ENCODE measurements at places on chromosomes 1 and 21.

- DNase-seq: no peak
These were observed 18.6 kb downstream of the TAL1 start for GRCh38 chr1:47213230-47213963.

- no peak for DNase-seq
These were observed 14.4 kb upstream of the NOS1AP start for GRCh38 chr1:162055062-162055461.

DNA sequence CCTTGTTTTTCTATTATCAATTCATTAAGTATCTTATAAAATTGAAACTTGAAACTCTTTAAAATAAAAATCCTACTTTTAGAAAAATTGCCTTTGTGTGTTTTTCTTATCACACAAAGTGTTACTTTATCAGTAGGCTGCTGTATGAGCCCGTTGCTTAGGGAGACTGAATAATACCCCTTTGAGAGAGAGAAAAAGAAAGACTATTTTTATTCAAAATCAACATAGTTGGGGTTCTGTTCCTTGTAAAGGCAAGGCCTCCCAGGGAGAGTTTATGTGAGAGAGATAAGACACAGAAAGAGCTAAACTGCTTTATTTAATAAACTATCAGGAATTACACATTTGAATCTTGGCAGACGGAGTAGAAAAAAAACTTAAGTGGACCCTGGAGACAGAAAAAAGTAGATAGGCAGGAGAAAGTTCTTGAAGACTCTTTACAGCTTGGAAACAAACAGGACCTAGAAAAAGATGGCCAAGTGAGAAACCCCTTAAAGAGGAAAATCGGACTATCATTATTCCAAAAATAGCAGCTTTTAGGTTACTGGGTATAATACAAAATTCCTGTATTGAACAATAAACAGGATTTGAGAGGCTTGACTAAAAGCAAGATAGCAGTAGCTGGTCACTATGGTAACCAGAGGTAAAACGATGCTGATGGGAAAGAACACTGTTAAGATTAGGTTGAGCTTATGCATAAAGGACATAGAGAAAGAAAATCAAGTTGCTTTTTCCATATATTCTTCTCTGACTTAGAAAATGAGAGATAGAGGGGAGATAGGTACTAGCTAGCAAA lies 170.9 kb downstream of the LRRC7 start:
- no peak for DNase-seq

DNA sequence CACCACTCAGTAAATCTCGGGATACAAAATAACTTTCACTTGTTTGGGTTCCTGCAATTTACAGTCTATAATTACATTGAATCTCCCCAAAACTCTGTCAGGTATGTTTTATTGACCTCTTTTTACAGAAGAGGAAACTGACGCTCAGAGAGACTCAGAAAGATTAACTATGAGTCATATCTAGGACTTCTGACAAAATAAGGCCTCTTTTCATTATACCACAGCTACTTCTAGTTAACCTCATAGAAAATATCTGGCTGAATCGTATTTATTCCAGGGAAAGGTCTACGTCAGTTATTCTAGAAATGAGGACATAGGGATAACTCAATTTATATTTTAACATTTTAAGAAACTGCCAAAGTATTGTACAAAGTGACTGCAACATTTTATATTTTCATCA lies 211.1 kb upstream of the FAM78B start:
- no peak for DNase-seq

GRCh38 chr1:1758059-1758621 lies 20.1 kb downstream of the NADK start:
- no peak for DNase-seq

- no peak for DNase-seq
These were observed 421.9 kb downstream of the DISC1 start for GRCh38 chr1:232048481-232048880.

DNA sequence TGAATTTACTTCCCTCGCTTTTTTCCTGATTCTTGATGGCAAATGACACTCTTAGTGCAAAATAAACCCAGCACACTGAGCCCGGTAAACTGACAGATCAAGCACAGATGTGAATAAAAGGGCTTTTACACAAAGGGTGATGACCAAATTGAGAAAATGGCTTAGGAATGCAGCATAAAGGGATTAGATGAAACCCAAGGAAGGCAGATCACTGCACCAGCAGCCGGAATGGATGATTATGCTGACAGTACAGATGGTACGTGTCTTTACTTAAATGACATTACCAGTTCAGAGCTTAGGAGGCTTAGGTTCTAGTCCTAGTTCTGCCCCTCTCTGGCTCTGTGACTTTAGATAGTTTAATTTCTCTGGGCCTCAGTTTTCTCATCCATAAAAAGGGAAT lies 12.0 kb downstream of the PKP1 start:
- DNase-seq: no peak

- no peak for DNase-seq
These were observed 630.4 kb downstream of the PTPRC start for GRCh38 chr1:199269241-199269640.

DNA sequence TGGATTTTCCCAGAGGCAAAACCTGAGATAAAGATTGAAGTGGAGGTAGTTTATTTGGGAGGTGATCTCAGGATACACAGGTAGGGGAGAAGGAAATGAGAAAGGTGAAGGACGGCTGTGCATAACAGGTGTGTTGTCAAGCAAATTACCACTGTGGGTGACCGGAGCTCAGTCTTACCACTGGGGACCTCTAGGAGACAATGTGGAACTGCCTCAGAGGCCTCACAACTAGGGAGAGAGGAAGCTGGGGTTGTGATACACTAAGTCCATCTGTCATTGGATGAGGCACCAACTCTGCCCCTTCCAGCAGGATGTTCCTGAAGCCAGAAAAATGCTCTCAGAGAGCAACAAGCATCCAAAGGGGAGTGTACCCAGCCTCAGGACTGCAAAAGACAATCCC lies 32.6 kb downstream of the GRIK3 start:
- DNase-seq: no peak

DNA sequence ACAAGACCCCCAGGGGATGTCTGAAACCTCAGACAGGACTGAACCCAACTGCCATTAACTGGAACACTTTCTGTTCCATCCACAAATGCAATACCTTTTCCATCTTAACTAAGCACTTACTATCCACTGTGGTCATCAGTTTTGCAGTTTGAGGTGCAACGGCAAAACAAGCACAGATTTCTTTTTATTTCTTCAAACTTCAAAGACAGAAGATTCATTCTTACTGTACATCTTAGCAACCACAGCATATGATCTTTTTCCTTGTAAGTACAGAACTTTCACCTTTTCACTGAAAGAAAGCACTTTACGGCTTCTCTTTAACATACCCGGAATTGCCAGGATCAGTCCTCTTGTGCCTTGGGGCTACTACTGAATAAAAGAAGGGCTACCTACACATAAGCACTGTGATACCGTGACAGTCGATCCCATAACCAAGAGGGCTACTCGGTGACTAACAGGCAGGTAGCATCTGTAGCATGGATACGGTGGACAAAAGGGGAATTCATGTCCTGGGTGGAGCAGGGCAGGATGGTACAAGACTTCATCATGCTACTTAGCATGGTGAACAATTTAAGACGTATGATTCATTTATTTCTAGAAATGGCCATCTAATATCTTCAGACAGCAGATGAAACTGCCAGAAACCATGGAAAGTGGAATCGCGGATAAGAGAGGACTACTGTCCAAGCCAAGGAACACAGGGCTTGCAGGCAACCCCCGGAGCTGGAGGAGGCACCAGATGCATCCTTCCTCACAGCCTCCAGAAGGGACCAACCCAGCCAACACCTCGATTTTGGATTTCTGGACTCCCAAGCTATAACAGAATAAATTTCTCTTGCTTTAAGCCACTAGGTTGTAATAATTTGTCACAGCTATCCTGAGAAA lies 18.4 kb downstream of the ERG start:
- DNase-seq: no peak

GRCh38 chr1:59278780-59279354 lies 18.0 kb upstream of the FGGY start:
- DNase-seq: no peak

DNA sequence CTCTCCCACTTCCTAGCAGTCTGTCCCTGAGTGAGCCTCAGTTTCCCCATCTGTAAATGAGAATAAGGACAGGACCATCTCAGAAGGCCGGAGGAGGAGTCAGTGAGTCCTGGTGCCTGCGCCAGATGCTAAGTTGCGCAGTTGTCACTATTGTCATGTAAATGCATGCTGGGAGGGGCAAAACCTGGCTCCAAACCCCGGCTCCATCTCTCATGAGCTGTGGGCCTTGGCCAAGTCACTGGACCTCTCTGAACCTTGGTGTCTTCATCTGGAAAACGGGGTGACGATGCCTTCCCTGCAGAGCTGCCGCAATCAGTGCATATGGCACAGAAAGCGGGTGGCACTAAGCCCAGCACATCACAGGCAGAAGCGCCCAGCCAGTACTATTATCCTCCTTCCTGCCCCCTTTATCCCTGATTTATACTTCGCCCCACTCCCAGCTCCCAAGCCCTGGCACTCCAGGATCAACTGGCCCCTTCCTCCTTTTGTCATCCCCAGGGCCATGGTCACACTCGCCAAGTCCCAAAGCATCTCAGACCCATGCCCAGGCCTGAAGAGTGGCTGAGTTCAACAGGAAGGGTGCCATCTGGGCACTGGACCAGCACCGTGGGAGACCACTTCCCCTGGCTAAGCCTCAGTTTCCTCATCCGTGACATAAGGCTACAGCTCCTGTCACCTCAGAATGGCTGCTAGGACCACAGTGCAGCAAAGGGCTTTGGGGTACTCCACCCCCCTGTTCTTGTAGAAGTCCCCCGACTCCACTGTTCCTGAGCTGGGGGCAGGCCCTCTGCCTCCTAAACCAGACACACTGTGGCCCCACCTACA lies 4.3 kb upstream of the PLEKHG5 start:
- DNase-seq: no peak

- no peak for DNase-seq
These were observed 51.0 kb downstream of the PGBD5 start for GRCh38 chr1:230375147-230375546.

GRCh38 chr1:247077876-247078257 lies 744 bp downstream of the ZNF670 start:
- DNase-seq: peak; percentile 1

DNA sequence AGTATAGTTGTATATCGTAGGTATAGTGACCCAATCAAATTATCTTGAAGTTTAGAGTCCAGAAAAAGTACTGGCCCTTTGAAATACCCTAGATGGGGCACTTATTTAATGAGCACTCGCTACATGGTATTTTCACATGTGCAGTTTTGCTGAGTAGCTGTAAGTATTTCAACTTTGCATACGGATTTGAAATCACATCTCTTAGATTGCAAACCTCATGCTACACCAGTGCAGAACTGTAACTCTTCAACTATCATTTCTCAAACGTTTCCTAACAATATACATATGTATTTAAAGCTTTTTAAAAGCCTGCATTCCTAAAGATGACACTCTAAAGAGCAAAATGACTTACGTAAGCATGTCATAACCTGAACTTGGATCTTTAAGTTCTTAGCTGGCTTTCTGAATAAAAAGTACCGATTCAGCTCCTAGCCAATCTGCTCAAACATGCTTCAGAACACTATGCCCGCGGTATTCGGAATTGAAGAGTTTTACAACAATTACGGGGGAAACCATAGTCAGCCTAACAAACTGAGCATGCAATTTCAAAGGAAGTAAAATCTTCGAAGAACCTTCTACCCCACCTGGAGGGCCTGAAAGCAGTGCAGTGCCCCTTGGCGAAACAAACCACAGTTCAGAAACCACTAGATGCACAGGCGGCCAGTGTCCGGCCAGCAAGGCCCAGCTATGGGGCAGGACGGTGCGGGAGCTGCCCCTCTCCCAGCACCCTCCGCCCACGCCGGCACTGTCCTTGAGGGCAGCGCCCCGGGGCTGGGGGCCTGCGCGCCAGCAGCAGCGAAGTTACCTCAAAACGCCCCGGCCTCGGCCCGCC lies 863 bp downstream of the FH start:
- no peak for DNase-seq

DNA sequence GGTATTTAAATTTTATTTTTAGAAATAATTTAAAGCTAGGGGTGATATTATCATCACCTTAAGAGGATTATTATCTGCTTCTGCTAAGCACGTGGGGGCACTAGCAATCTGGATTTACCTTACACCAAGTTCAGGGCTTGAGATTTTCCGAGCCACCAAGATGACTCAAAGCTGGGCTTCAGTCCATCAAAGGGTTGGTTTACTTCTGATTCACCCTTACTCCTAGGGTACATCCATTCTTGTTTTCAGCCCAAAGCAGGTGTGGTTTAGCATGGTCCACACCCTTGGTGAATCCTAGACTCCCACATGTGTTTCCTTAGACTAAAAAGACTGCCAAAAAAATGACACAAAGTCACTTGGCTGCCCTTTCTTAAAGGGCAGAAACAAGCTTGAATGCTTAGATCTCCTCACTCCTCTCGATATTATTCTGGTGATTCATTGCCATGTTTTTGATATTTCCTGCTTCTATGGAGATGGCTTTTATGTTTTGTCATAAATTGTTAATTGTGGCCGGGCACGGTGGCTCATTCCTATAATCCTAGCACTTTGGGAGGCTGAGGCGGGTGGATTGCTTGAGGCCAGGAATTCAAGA lies 9.8 kb upstream of the PRSS38 start:
- no peak for DNase-seq

DNA sequence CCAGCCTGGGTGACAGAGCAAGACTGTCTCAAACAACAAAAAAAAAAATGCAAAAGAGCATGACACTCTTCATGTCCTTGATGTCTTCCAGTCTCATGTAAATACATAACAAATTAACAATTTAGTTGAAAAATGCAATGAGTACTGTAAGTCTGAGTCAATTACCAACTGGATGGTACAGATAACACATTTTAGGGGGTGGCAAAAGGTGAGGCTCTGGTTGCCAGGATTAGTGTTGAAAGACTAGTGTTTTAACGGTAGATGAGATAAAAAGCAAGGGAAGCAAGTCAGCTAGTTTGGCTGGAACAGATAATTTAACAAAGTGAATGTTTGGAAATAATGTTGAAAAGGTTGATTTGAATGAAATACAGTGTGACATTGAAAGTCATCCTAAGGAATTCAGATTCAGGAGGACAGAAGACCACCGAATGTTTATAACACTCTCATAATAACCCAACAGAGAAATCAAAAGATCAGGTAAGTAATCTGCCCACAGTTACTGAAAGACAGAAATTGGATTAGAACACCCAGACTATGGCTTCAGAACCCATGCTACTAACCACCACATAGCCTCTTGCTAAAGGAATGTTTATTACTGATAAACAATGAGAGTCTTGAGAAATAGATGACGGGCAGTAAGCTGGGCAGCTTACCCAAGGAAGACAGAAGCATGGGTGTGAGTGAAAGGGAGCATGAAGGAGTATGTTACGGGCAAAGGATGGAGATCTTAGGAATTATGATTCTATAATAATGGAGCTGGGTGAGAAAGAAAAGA lies 312.4 kb downstream of the HMCN1 start:
- no peak for DNase-seq

- no peak for DNase-seq
These were observed 40.4 kb upstream of the SYNC start for GRCh38 chr1:32742956-32743355.

- no peak for DNase-seq
These were observed 786 bp upstream of the CTSK start for GRCh38 chr1:150808846-150809245.

GRCh38 chr1:60331647-60332046 lies 258.1 kb upstream of the C1orf87 start:
- no peak for DNase-seq

GRCh38 chr1:23020706-23021405 lies 1.6 kb downstream of the KDM1A start:
- no peak for DNase-seq

GRCh38 chr1:211920141-211920572 lies 89.6 kb upstream of the LPGAT1 start:
- no peak for DNase-seq
